Stimulated activated CD8-positive, alpha-beta memory T cell treated with anti-CD3 and anti-CD28 coated beads, Interleukin-4, amount 100 ng/mL, for 24 hours (primary cell): ENCODE measurements at places on chromosomes 7 and 10.

- peak; percentile 82 for DNase-seq
Observed at GRCh38 chr10:27252267-27253000, 11.8 kb upstream of the ACBD5 start.

DNA sequence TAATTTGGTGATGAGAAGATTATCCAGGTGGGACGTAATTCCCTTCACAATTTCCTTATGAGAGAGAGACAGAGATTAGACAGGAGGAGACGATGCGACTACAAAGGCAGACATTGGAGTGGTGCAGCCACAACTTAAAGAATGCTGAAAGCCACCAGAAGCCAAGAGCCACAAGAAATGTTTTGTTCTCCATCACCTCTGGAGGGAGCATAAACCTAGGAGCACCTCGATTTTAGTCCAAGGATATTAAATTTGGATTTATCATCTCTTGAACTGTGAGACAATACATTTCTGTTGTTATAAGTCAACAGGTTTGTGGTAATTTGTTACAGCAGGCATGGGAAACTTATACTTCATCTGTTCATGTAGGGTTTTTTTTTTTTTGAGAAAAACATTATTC is 418.9 kb downstream of the DGKB start:
- no peak for DNase-seq

DNA sequence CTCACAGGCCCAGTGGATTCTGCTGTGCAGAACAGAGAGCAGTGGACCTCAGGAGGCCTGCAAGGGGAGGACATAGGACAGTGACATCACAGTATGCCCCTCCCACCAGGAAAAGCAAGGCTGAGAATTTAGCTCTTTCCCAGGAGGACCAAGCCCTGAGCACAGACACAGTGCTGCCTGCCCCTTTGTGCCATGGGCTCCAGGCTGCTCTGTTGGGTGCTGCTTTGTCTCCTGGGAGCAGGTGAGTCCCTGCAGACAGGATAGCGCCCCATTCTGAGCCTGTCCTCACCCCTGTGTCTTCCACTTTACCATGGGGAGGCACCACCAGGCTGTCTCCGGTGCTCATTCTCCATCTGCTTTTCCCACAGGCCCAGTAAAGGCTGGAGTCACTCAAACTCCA is 63.0 kb upstream of the PRSS58 start:
- no peak for DNase-seq

- DNase-seq: no peak
Observed at GRCh38 chr10:131964298-131964697, 17.4 kb downstream of the BNIP3 start.

GRCh38 chr7:74217455-74218342 is 7.9 kb downstream of the LAT2 start:
- no peak for DNase-seq

DNA sequence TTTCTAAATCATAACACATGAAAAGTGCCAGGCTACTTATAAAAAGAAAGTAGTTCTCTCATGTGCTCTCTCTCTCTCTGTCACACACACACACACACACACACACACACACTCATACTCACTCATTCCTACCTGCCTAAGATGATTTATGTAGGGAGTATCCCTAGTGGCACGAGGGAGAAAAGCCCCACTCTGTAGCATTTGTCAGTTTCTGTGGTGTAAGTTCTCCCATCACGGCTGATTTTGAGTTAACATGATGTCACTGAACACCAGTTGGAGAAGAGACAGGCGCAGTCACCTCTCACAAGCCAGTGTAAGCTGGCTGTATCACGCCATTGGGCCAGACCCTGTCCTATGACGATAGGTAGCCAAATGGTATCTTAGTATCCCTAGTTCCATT is 395.4 kb downstream of the SFMBT2 start:
- DNase-seq: no peak

DNA sequence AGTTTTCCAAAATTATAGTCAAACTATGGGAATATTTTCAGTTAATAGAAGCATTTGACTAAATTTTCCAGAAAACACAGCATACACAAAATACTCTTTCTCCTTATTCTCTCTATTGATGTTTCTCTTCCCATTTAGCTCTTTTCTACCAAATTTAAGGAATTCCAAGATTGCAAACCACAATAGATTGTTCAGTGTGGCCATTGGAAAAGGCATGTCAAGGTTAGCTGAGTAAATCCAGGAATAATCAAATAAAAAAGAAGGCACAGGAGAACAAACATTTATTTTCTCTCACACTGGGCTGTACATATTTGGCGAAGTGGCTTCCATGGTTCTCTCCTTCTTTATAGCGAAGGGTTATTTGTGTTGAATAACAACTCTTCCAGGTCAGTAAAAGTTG is 117.3 kb downstream of the THSD7A start:
- no peak for DNase-seq

DNA sequence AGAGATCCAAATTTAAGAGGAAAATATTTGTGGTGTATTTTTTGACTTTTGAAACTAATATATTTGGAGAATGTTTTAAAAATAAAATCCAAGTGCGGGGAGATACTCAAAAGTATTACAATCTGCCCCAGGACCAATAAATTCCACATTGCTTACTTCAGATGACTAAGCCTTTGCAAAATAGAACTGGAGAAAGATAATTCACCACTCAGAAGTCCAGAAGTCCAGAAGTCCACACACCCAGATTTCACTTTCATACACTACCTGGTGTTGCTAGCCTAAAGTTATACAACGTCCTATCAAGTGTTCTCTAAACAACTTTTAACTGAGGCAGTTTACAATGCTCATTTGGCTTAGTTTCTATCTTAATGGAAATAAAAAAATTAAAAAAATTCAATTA is 487.0 kb upstream of the SEMA3D start:
- DNase-seq: no peak

- DNase-seq: no peak
Observed at GRCh38 chr10:80252296-80252887, 37.1 kb downstream of the MAT1A start.

- no peak for DNase-seq
Observed at GRCh38 chr10:71985542-71986250, 21.5 kb downstream of the CHST3 start.

- DNase-seq: no peak
Observed at GRCh38 chr7:75686551-75686950, 52.2 kb downstream of the HIP1 start.

DNA sequence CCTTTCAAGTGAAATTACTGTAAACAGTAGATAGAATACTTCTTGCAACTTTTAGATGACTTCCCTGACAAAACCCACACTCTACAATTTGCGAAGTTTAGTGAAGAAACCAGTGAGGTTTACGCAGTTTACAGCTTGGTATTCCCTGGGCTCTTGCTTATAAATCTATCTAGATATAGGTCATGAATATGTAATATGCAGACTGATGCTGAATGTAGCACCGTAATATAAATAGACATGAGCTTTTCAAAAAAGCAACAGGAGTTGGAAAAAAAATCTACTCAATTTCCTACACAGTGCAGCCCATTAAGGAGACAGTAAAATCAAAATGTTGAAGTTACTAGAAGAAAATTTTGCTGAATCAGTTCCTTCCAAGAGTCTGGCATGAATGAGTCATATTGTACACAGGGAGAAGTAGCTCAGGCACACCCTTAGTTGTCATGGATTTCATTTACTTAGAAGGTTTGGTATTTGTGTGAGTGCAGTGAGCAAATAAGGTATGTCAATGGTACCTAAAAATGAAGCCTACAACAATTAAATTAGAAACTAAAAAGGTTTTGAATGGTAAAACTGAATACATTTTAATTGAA is 67.7 kb upstream of the NEUROD6 start:
- DNase-seq: no peak

DNA sequence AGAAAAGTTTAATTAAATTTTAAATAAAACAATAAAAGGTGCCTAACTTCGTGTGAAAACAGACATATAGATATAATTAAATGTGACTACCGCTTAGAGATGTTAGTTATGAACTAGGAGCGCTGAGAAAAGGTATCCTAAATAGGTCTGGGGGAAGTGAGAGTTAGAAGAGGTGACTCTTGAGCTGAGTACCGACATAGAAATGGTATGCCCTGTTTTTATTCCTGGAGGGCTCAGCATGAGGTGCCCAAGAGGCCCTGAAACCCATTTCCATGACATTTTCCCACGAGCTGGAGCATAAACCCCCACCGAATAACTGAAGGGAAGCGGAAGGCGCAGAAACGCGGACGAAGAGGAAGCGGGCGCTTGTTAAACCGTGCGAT is 433 bp upstream of the STARD3NL start:
- no peak for DNase-seq

GRCh38 chr10:67225226-67225625 is 299.4 kb downstream of the LRRTM3 start:
- DNase-seq: no peak

DNA sequence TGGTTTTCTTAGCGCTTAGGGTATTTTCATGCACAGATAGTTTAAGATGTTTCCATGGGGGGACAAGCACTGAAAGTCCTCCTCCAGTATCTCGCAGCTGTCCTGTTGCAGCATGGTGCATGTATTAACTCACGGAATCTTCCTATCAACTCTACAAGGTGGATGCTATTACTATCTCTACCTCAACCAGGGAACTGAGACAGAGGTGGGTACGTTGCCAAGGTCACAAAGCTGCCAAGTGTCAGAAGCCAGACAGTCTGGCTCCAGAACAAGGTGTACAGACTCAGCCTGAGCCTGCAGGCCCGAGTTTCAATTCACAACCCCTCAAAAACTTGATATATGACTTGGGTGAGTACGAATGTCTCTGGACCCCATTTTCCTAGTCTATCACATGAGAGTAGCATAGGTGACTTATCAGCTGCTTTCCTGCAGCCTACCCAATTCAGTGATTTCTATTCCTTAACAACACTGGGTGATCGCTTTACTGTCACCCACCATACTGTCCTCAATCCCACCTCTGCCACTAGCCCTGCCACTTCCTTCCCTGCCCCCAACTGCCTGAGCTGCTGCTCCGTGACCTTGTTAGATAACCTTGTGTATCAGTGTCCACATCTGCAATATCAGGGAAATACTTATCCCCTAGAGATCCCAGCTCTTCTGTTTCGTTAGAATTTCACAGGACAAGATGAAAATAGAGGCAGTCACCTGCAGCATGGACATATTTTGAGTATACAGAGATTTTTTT is 92.1 kb downstream of the ABCC2 start:
- no peak for DNase-seq

DNA sequence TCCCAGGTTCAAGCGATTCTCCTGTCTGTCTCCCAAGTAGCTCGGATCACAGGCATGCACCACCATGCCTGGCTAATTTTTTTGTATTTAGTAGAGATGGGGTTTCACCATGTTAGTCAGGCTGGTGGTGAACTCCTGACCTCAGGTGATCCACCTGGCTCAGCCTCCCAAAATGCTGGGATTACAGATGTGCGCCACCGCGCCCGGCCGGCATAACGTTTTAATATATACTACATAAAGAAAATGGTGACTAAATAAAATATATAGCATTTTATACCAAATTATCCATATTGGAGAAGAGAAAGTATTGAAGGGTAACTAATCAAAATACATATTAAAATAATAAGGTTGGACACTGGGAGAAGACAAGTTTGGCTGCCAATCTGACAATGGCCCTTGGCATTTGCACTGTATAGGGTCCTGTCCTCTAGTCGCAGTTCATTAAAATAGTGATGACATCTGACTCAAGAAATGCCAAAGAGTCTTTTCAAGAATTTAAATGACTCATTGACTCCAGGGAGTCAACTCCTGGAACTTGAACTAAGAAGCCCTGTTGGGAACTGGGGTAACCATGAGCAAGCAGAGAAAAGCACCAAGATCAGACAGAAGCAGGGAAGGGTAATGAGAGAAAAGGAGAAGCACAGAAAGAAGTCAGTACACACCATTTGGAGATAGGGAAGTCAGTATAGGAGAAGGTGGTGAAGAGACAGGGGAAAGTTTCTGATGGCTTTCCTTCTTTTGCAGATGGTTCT is 91.1 kb downstream of the CH25H start:
- no peak for DNase-seq
